ENCODE measurements at places on chromosomes 2 and 18. TPM values are rescaled to one million over a fixed set of nuclear protein-coding genes. Genes with fewer than 3 reads are reported as not detected.

The FEV gene
- total RNA-seq, result not detected

The ACOXL gene
- not detected for total RNA-seq

The ARHGAP25 gene
- total RNA-seq, result not detected

The ALPP gene
- 0.45 TPM for total RNA-seq

The SERPINB12 gene
- total RNA-seq, result not detected

The DSG1 gene
- not detected for total RNA-seq

The DNMT3A gene
- total RNA-seq, result 4.7 TPM

The NEDD4L gene
- total RNA-seq, result 36.0 TPM

The XIRP2 gene
- total RNA-seq, result not detected

The NPAS2 gene
- 4.0 TPM for total RNA-seq

The GCG gene
- not detected for total RNA-seq

The RFX8 gene
- total RNA-seq, result 0.68 TPM

The PROKR1 gene
- not detected for total RNA-seq

The IL36RN gene
- total RNA-seq, result not detected

The VIL1 gene
- total RNA-seq, result not detected

The SPIRE1 gene
- total RNA-seq, result 31.6 TPM

The RAB6C gene
- total RNA-seq, result not detected

The PSTPIP2 gene
- 6.8 TPM for total RNA-seq

The BOD1L2 gene
- total RNA-seq, result not detected

The SCN7A gene
- not detected for total RNA-seq

The TDRD15 gene
- not detected for total RNA-seq

The CAPN14 gene
- total RNA-seq, result not detected

Measured in SJSA1 (cell line).